ENCODE measurements at places on chromosomes 13 and 19. TPM values are rescaled to one million over a fixed set of nuclear protein-coding genes. Genes with fewer than 3 reads are reported as not detected.

OR4F17 gene
- not detected for total RNA-seq

FAM216B gene
- total RNA-seq, result not detected

PLPPR3 gene
- not detected for total RNA-seq

SCAMP4 gene
- 33.0 TPM for total RNA-seq

CBY2 gene
- total RNA-seq, result not detected

MICOS13 gene
- total RNA-seq, result 75.4 TPM

ZNF491 gene
- total RNA-seq, result not detected

DIS3 gene
- 42.5 TPM for total RNA-seq

ZNF180 gene
- total RNA-seq, result 11.7 TPM

PRSS57 gene
- not detected for total RNA-seq

CPB2 gene
- total RNA-seq, result not detected

KASH5 gene
- not detected for total RNA-seq

LGALS7B gene
- not detected for total RNA-seq

EVI5L gene
- 21.4 TPM for total RNA-seq

KLK3 gene
- total RNA-seq, result not detected

BRSK1 gene
- 0.89 TPM for total RNA-seq

MBD3L3 gene
- total RNA-seq, result not detected

ZNF418 gene
- total RNA-seq, result not detected

ZNF569 gene
- total RNA-seq, result 2.5 TPM

PSPN gene
- 0.35 TPM for total RNA-seq

WBP4 gene
- 15.7 TPM for total RNA-seq

RGL3 gene
- not detected for total RNA-seq

NFILZ gene
- total RNA-seq, result not detected

IGFLR1 gene
- total RNA-seq, result 0.27 TPM

MCOLN1 gene
- 10.3 TPM for total RNA-seq

CYP4F12 gene
- not detected for total RNA-seq

IGSF23 gene
- total RNA-seq, result not detected

DMKN gene
- total RNA-seq, result not detected

SLC10A2 gene
- total RNA-seq, result not detected

TEKTIP1 gene
- not detected for total RNA-seq

TMC4 gene
- total RNA-seq, result not detected

ZNF723 gene
- not detected for total RNA-seq

KLHL1 gene
- total RNA-seq, result not detected

CYP4F2 gene
- total RNA-seq, result not detected

IFI30 gene
- total RNA-seq, result not detected

PABPC3 gene
- 4.9 TPM for total RNA-seq

TSHZ3 gene
- 2.6 TPM for total RNA-seq

Data from MG63 (cell line).